ENCODE measurements at places on chromosomes 11 and 22.

- DNase-seq: peak; percentile 43
Observed at GRCh38 chr22:36286096-36286957, 33.4 kb downstream of the APOL1 start.

DNA sequence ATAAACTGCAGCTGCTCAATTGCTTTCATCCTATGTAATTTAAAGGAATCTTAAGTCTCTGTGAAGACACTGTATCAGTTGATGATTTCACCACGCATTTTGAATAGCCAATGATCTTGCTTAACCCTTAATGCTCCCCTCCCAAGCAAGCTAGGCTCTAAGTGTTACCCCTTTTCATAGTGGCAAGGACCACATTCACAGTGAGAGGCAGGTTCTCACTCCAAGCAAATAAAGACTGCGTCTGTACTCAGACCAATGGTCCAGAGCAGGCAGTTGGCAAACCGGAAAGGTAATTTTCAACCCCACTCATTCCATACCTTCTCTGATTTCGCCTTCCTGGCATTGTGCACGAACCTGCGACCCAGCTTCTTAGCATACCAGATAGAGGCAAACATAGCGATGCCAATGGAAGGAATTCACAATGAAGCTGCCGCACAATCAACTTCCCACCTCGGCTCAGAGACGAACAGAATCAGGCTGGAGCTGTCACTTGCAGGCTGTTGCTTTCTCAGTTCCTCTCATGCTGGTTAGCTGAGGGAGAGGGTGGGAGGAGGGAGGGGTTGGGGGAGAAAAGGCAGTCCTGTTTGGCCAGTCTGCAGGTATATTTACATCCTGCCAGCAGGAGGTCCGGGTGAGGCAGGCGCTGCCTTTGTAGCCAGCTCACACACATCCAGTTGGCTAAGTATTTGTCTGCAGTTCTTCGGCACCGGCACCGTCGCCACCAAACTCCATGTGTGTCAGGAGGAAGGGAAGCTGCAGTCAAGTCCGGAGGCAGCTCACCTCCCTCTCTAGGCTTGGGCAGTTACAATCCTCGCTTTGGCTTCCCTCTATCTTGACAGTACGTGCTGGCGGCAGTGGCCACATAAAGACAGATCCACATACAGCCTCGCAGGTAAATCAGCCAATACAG lies 1151.2 kb upstream of the CCDC90B start:
- DNase-seq: no peak

- DNase-seq: no peak
Observed at GRCh38 chr11:201966-202365, 5.2 kb downstream of the BET1L start.

DNA sequence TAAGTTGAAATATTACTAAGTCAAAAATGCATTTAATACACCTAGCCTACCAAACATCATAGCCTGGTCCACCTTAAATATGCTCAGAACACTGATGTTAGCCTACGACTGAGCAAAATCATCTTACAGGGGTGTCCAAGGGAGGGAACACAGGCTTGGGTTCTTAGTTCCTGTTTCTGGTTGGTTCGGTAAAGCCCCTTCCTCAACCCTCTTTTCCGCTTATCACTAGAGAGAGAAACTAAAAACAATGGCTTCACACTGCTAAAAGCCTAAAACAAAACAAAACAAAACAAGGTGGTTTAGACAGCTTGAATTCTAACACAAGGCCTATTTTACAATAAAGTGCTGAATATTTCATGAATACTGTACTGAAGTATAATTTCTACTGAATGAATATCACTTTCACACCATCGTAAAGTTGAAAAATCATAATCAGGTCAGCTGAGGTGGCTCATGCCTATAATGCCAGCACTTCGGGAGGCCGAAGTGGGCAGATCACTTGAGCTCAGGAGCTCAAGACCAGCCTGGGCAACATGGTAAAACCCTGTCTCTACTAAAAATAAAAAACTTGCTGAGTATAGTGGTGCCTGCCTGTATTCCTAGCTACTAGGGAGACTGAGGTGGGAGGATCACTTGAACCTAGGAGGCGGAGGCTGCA lies 118.0 kb downstream of the SIK3 start:
- no peak for DNase-seq

DNA sequence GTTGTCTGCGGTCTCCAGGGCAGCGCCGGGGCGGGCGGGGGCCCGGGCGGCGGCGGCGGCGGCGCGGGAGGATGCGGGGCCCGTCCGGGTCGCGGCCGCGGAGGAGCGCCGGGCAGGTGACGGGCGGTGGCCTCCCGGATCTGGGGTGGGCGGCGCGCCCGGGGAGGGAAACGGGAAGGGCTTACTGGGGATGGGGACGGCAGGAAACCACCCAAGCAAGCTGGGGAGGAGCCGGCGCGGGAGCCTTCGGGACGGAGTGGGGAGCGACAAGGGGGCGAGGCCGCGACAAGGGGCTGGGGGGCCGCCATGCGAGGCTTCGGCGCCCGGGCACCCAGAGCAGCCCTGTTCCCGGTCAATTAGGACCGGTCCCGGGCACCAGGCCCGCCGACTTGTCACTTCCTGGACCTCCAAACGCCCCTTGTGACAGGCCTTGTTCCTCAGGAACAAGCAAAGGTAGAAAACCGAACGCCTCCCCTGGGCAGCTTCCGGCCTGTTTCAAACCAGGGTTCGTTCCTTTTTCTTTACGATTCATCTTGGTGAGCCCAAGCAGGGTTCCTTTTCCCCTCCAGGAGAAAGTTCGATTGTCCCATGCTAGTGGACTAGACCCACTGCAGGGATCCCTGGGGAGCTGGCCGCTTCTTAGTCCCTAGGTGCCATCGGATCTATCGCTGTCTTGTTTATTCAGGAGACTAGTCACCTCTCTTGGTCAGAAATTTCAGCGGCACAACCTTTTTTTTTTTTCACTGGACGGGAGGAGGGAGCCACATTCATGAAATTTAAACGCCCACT lies 492 bp downstream of the JHY start:
- peak; percentile 15 for DNase-seq

DNA sequence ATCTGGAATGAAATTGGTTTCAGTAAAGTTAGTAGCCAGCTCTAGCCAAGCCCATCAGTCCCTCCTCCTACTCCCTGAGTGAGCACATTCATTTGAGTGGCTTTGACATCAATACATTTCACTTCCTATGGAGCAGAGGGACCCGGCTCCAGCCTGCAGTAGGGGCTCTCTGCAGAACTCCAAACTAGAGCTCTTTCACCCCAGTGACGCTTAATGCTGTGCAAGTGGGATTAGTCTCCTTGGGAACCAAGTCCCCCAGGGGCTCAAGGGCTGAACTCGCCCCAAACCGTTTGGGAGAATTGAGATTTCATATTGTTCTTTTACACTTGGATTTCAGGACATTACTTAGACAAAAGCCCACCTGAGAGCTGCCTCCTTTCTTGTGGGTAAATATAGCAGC lies 4.4 kb upstream of the FAM181B start:
- DNase-seq: no peak

GRCh38 chr11:117986981-117987574 lies 884 bp downstream of the IL10RA start:
- no peak for DNase-seq

- DNase-seq: no peak
Observed at GRCh38 chr22:25759825-25760231, 17.8 kb downstream of the MYO18B start.

GRCh38 chr22:46589141-46589748 lies 30.9 kb upstream of the GRAMD4 start:
- no peak for DNase-seq

DNA sequence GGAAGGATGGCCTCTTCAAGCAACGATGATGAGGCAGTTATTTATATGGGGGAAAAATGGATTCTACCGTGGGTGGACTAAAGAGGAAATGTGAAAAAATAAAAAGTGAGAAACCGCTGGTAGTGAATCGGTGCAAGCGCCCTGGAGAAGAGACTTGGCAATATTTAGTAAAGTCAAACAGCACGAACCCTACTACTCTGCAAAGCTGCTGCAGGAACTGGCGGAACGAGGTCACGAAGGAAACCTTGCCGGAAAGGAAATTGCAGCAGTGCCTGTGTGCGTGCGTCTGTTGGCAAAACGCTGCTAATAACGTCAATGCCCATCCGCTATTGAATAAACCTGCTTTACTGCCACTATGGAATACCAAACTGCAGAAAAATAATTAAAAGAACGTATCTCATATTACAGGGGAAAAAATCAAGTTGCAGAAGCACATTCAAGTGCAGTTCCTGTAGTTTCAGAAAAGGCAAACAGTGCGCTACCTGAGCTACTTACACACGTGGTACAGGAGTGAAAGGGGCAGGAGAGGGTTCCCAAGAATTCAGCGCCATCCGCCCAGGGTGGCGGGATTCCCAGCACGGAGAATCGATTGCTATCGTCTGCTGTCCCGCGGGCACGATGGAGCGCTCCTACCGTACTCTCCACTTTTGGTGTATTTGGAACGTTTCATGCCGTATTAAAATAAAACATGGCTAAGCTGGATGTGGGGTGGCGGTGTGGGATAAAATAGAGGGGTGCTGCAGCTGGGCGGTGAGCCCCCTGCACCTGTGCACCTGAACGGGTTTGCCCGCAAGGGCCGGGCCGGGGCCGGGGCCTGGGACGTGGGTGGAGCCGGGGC lies 585 bp upstream of the NADSYN1 start:
- DNase-seq: no peak

DNA sequence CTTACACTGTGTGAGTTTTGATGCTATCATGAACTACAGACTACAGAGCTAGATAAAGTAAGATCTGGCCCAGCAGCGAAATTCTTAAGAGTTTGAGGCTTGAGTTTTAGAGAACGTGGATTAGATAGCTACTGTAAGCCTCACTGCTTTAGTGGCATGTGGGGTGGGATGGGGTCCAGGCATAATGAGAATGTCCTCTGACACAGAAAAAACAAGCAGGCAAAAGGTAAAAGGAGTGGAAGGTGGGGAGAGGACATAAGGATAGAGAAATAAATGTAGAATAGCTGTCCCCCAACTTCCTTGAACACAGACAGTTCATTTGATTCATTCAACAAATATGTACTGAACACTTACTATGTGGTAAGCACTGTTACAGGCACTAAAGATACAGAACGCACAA lies 324.5 kb upstream of the PITPNB start:
- no peak for DNase-seq

GRCh38 chr11:46363031-46363407 lies 15.8 kb downstream of the DGKZ start:
- DNase-seq: no peak

GRCh38 chr11:13038366-13038765 lies 29.2 kb downstream of the RASSF10 start:
- DNase-seq: no peak

- no peak for DNase-seq
Observed at GRCh38 chr11:42528911-42529310, 782.9 kb upstream of the API5 start.

GRCh38 chr11:13011466-13012055 lies 2.4 kb downstream of the RASSF10 start:
- DNase-seq: no peak

- DNase-seq: no peak
Observed at GRCh38 chr22:48926643-48927042, 901.0 kb downstream of the BRD1 start.

DNA sequence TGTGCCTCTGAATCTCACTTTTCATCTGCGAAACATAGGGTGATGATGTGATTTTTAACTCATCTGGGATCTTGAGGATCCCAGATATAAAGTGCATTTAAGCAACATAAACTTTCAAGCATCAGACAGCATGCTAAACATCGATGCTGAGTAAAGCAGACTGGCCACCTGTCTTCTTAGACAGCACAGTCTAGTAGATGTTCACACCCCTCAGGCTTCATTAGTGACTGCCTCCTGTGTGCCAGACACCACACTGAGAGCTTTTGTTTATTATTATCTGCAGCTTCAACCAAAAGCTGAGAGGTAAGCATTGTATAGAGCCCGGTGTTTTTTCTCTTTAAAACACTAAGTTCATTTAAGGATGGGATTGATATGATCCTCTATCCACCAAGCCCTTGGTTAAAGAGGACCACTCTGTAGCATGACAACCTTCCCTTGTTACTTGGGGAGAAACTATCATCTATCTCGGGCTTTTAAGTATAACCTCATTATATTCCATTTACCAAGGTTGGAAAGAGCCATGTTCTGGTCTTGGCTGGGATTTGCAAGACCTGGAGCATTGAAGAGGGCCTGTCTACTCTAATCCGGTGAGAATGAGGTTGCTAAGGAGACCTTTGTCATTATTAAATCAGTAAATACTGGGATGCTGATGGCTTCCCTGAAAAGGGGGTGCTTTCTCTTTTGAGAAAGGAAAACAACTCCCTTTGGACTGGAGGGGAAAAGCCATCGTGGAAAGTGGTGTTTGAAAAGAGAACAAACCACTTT lies 114.2 kb upstream of the SEZ6L start:
- DNase-seq: no peak

DNA sequence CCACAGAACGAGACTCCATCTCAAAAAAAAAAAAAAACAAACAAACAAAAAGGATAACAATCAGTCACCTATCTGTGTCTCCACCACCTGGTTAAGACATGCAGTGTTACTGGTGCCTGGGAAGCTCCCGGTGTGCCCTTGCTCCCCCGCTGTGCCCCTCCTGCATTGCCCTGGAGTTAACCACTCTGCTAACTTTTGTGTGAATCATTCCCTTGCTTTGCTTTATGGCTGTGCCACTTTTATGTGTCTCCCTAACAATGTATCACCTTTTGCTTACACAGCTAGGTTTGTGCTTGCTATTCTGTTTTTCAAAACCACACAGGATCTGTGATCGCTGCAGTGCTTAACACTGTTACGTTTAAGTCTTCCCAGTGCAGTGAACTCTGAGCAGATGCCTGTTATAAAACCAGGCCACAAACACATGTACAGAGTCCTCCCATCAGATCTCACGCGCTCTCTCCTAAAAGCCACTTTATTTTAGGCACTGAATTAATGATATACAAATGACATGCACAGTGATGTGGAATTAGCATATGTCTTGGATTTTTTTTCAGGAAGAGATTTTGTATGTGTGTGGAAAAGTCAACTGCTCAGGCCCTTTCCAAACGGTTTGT lies 69.9 kb downstream of the BUD13 start:
- DNase-seq: no peak

DNA sequence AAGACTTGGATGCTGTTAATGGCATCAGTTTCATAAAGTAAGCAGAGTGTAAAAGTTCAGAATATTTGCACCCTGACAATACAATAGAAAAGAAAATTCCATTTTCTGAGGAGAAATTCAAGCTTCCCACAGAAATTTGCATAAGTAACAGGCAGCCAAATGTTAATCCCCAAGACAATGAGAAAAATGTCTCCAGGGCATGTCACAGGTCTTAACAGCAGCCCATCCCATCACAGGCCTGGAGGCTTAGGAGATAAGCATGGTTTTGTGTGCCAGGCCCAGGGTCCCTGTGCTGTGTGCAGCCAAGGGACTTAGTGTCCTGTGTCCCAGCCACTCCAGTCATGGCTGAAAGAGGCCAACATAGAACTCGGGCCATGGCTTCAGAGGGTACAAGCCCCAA lies 347.6 kb downstream of the LUZP2 start:
- no peak for DNase-seq

GRCh38 chr22:30307041-30307574 lies 17.8 kb upstream of the CASTOR1 start:
- no peak for DNase-seq

Data from C1 segment of cervical spinal cord (tissue), 14 donors.